ENCODE measurements at places on chromosomes 3 and 15. TPM values are rescaled to one million over a fixed set of nuclear protein-coding genes. Genes with fewer than 3 reads are reported as not detected.

CCDC39 gene
- not detected for total RNA-seq

PRKCD gene
- 18.7 TPM for total RNA-seq

GATA2 gene
- 26.8 TPM for total RNA-seq

PAQR5 gene
- total RNA-seq = 16.5 TPM

ERICH6 gene
- not detected for total RNA-seq

GRCh38 chr3:11373654-11374053, 101.5 kb downstream of the ATG7 start:
- DNase-seq = no peak

DNA sequence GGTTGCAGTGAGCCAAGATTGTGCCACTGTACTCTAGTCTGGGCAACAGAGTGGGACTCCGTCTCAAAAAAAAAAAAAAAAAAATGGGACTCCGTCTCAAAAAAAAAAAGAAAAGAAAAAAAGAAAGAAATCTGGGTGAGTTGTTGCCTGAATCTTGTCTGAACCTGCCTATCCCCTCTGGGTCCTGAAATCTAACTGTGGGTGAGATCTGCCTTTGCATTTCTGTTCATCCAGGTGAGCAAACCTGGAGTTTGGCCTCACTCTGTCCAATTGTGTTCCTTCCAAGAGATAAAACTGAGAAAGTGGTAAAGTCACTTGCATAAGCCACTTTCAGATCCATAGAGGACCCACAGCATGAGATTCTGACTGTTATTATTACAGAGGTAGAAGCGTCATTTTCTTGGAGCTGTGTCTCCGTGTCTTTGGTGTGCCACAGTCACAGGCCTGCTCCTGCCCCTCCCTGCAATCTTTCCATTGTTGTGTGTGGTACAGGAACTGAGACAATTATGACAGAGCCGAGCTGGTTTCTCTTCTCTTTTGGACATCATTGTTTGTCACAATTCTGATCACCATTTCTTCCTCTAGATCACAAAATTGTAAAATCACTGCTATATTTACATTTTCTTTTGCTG, 235.9 kb downstream of the LPP start:
- DNase-seq = no peak

GRCh38 chr3:54935869-54936268, 8.0 kb upstream of the LRTM1 start:
- no peak for DNase-seq

DNA sequence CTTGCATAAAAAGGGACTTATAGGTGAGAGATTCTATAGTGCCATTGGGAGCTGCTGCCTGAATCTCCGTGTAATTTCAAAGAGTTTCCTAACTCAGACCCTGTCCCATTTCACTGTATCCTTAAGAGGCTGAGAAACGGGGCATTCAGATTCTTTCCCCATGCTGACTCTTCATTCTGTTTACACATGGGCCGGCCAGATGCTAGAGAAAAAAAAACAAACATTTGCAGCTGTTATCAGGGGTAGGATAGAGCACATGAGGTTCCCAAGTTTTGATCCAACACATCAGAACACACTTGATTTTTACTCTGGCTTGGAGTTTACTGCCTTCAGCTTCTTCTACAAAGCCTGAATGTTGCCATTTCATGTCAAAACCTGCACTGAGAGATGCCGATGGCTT, 215.9 kb upstream of the TPRG1 start:
- no peak for DNase-seq

DNA sequence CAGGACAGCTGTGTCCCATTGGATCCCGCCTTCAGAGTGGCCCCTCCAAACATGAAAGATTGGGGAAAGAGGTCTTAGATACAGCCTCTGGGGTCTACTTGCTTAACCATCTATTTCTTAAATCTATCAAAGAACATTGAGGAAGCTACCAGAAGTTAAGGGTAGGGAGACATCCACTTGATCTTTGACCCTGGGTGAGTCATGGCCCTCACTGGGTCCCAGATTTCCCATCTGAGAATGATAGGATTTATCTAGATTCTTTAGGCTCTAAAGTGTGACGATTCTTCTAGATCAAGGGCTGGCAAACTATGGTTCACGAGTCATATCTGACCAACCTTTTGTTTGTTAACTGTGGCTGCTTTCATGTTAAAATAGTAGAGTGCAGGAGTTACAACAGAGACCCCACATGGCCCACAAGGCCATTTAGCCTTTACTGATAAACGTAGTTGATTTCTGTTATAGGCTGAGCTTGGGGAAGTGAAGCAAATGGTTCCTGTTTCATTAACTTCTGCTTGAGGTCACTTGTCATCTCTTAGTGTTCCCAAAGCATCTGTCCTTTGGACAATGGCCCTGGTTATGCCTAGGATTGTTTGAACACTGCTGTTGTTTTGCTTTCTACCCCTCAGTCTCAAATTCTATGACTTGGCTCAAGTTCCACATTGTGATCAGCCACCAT, 8.0 kb downstream of the MUC13 start:
- DNase-seq = peak; percentile 5

GRCh38 chr3:19717736-19718135, 216.3 kb downstream of the EFHB start:
- no peak for DNase-seq

All from PC-3 (cell line).